ENCODE measurements at places on chromosomes 3 and 15.

DNA sequence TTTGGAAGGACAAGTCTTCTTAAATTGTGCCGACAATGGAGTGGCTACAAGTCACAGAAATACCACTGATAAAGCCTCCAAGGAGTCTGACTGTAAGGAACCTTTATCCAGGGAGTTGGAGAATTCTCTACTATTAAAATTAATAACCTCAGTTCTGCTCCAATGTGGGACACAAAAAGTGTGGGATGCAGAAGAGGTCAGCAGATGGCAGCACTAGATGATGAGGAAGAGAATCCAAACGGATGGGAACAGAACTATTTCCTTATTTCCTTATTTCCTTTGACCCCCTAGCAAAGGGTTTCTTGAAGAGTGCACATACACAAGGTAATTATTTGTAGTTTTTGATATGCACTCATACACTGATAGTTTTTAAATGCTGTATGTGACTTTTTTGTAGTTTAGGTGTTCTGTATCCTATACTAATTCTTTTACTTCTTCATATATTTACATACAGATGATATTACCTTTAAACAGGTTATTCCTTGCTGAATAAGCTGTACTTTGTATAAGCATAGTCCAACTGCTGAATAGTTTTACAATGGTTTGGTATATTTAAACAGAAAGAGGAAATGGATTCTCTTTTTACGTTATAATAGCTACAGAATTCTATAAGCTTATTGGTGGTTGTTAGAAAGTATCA lies 25.6 kb upstream of the NLGN1 start:
- peak; percentile 35 for DNase-seq
- H3K4me3 ChIP-seq, result no peak overlapping the region
- H3K27me3 ChIP-seq, result peaks cover 3% of the 10 kb centered on the region
- no peaks in the 10 kb centered on the region for H3K4me1 ChIP-seq

DNA sequence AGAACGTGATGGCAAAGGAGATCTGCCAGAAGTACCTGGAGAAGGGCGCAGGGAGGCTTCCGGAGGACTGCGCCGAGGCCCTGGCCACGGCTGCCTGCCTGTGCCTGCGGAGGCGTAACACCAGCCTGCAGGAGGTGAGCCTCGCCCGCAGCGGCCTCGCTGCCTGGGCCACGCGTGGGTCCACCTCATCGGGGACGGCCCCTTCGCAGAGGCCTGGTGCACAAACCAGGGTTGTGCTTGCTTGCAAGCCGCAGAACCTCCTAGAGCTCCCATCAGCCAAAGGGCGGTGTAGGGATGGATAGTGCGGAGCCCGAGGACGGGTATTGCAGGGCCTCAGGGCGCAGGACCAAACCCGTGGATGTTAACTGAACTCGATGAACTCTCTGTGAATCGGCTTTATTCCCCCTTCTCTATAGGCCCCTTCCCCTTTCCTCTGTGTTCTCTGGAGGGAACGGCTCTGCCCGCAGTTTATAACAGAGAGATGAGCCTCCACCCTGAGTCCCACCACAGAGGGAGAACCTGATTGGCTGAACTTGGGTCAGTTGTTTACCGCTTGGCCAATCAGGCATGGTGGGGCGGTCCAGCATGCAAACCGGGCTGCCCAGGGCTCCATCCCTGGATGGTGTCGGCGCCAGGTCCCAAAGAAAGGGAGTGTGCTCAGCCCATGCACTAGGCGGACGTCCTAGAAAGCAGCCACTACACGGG lies 13.6 kb upstream of the TATDN2 start:
- no peak for DNase-seq
- H3K4me1 ChIP-seq, result no peaks in the 10 kb centered on the region
- peaks cover 35% of the 10 kb centered on the region for H3K36me3 ChIP-seq
- no peak overlapping the region for H3K27ac ChIP-seq

- peak overlapping the region; percentile 89 for H3K4me3 ChIP-seq
- H3K4me1 ChIP-seq, result peaks cover 36% of the 10 kb centered on the region
- peak; percentile 57 for DNase-seq
- peaks cover 18% of the 10 kb centered on the region for H3K36me3 ChIP-seq
- H3K27me3 ChIP-seq, result no peaks in the 10 kb centered on the region
These were observed 1.0 kb downstream of the C15orf61 start for GRCh38 chr15:67521783-67522568.

DNA sequence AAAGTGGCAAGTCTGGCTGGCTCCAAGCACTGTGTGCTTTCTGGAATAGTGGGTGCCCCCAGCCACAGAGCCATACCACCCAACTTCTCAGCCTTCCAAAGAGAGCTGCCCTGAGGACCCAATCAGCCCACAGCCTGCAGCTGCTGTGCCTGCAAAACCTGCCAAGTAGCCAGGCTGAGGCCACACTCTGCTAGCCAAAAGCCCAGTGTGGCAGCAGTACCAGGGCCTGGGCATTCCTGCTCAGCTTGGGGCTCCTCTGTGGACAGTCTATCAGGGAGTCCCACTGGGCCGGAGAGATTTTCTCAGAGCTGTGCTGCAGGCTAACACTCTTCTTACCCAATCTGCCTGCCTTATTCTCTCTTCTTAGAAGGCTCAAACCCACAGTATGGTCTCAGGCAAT lies 136.5 kb downstream of the TPRA1 start:
- peaks cover 34% of the 10 kb centered on the region for H3K27me3 ChIP-seq

DNA sequence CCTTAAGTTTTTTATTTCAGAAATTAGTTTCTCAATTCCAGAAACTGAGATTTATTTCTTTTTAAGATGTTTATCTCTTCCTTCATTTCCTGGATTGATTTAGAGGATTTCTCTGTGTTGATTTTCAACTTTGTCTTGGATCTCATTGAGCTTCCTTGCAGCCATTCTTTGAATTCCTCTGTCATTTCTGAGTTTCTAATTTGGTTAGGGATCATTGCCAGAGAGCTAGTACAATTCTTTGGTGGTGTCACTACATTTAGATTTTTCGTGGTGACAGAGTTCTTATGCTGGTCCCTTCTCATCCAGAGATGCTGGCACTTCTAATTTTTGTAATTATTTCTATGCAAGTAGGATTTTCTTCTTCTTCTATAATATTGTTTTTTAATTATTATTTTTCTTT lies 691.1 kb upstream of the NAALADL2 start:
- no peaks in the 10 kb centered on the region for H3K27me3 ChIP-seq
- H3K4me1 ChIP-seq, result peaks cover 26% of the 10 kb centered on the region
- no peak overlapping the region for H3K4me3 ChIP-seq
- DNase-seq, result peak; percentile 40
- H3K27ac ChIP-seq, result no peak overlapping the region

DNA sequence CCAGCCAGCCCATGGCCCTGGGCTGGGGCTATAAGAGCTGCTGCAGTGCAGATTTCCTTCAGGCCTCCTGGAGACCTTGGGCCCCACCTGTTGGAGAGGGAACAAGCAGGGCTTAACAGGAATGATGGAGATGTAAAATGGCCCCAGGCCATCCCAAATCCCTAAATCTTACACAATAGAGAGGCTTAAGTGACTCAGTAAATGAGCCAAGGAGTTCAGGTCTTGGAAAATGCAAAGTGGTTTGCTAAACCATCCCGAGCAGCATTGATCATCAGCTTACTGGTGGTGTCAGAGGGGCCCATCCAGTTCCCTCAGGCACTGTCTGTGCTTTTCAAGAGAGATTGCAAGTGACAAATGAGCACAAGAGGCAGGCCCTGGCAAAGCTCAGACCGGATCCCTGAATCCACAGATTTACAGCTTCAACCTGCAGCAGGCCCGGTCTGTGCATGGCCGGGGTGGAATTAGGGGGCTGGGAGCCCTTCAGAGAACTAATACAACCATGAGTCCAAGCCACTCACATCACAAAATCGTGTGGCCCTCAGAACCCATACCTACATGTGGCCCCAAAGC lies 325.4 kb downstream of the UACA start:
- H3K4me1 ChIP-seq, result no peaks in the 10 kb centered on the region
- H3K27ac ChIP-seq, result no peak overlapping the region
- no peaks in the 10 kb centered on the region for H3K36me3 ChIP-seq

- H3K36me3 ChIP-seq, result no peaks in the 10 kb centered on the region
- DNase-seq, result no peak
- no peaks in the 10 kb centered on the region for H3K4me1 ChIP-seq
- H3K27ac ChIP-seq, result no peak overlapping the region
- H3K4me3 ChIP-seq, result no peak overlapping the region
These were observed 55.9 kb upstream of the NR2C2 start for GRCh38 chr3:14891135-14892132.

GRCh38 chr3:126777366-126777765 lies 73.3 kb downstream of the CHCHD6 start:
- peaks cover 3% of the 10 kb centered on the region for H3K36me3 ChIP-seq
- H3K27ac ChIP-seq, result no peak overlapping the region
- H3K27me3 ChIP-seq, result no peaks in the 10 kb centered on the region
- DNase-seq, result no peak

Measured in HFFc6 (cell line).